ENCODE measurements at places on chromosomes 1 and 21.

DNA sequence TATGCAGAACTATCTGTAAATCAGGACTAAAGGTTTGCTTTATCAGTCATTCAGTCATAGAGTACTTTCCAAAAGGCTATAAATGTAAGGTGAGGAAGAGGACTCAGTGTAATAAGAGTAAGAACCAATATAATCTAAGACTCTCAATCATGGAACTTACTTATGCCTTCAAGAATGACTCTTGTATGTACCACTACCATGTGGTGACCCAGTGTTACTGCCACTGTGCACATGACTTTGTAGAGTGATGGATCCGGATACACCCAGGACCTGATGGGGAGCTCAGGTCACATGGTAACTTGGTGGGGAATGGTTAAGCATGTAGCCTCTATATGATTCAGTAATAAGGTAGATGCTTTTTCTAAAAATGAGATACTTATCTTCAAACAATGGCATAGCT is 2099.8 kb downstream of the MRPL39 start:
- no peak for DNase-seq

DNA sequence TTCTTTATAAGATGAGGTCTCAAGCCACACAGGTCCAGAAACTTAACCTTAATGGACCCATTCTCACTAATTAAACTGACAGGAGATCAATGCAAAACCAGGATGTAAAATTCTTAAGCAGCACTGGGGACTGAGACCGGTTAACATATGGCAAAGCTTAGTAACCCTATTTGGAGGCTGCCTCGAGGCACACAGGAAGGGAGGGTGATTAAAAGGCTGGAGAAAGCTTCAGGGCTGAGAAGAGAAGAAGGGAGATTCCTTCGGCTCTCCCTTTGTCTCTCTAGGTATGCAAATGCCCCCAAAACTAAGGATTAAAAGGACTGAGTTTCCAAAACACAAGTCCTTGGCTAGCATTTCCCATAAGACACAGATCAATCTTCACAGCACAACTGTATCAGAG is 120.8 kb upstream of the DSCAM start:
- DNase-seq = no peak

- DNase-seq = no peak
Measured at GRCh38 chr1:30409476-30410152, 313.8 kb downstream of the MATN1 start.

DNA sequence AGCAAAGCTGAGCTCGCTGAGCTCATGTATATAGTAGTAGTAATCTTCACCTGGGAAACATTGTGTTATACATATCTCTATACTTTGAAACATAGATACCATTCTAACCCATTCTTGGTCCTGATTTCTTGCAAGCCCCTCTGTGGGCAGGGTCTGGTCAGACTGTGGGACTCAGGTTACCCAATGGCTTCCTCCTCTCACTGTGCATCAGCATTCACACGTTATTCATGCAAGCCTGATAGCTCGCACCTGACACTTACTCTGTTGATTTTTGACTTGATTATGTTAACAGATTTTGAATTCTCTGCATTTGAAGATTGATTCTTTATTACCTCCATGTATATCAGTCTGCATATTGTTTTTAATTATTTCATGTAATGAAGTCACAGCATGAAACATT is 1.3 kb downstream of the GBP7 start:
- no peak for DNase-seq

DNA sequence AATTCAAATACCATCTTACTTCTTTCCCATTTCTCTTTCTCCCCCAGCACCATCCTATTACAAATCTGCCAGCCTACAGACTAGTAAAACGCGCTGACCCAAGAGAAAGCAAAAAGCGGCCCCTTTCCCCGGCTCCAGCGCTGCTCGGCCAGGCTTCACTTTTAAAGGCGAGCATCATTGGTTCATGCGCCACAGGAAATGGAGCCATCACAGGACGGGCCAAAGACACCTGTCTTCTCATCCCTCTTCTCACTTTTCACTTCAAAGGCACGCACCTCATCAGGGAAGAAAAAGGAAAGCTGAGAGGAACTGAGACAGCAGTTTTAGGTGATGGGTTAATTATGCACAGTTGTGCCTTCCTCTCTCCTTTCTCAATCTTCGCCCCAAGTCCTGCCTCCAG is 664.2 kb upstream of the USP24 start:
- DNase-seq = no peak

GRCh38 chr1:231421546-231421970 is 529 bp downstream of the EGLN1 start:
- DNase-seq = peak; percentile 53
